Vagina (tissue), 2 donors: ENCODE measurements at places on chromosomes 12 and 14. TPM values are rescaled to one million over a fixed set of nuclear protein-coding genes. Genes with fewer than 3 reads are reported as not detected.
A peak's percentile ranks its signal among the peaks of the same experiment; 100 is the strongest.

SRGAP1 gene
- 7.4 TPM for total RNA-seq

STON2 gene
- 39.8 TPM for total RNA-seq

FBRSL1 gene
- total RNA-seq: 11.0 TPM

EMC9 gene
- total RNA-seq: 23.8 TPM

ACOT4 gene
- 0.49 TPM for total RNA-seq

PLBD1 gene
- total RNA-seq: 29.0 TPM

OASL gene
- 0.98 TPM for total RNA-seq

- H3K27ac ChIP-seq: no peak overlapping the region
- H3K4me1 ChIP-seq: no peaks in the 10 kb centered on the region
- H3K36me3 ChIP-seq: no peaks in the 10 kb centered on the region
- H3K27me3 ChIP-seq: no peaks in the 10 kb centered on the region
- DNase-seq: no peak
- no peak overlapping the region for H3K4me3 ChIP-seq
Observed at GRCh38 chr14:105933238-105933637, 406.9 kb downstream of the TMEM121 start.

GRCh38 chr12:3251691-3252090, 174.5 kb downstream of the TSPAN9 start:
- H3K4me3 ChIP-seq: no peak overlapping the region
- no peak for DNase-seq
- no peaks in the 10 kb centered on the region for H3K36me3 ChIP-seq
- peak overlapping the region; percentile 79 for H3K27ac ChIP-seq
- peaks cover 32% of the 10 kb centered on the region for H3K4me1 ChIP-seq
- H3K27me3 ChIP-seq: no peaks in the 10 kb centered on the region

- DNase-seq: no peak
- no peak overlapping the region for H3K4me3 ChIP-seq
- H3K27me3 ChIP-seq: no peaks in the 10 kb centered on the region
- no peak overlapping the region for H3K27ac ChIP-seq
Observed at GRCh38 chr14:63745858-63746425, 18.1 kb upstream of the SGPP1 start.

DNA sequence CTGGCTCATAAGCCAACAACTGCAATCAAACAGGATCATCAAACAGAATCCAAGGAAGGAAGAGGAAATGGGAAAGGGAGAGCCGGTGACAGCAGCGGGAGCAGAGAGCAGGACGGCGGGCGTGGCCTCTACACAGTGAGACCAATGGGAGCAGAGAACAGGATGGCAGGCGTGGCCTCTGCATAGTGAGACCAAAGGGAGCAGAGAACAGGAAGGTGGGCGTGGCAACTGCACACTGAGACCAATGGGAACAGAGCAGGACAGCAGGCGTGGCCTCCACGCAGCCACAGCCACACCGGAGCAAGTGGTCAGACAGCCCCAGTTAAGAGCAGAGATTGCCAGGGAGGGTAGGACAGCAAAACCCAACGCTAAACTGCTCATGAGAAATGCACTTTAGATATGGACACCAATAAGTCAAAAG, 16.4 kb downstream of the LRCOL1 start:
- H3K36me3 ChIP-seq: no peaks in the 10 kb centered on the region
- no peak overlapping the region for H3K4me3 ChIP-seq
- no peaks in the 10 kb centered on the region for H3K27me3 ChIP-seq
- DNase-seq: no peak

GRCh38 chr14:21978999-21979314, 305.3 kb upstream of the OR4E1 start:
- H3K4me3 ChIP-seq: no peak overlapping the region
- DNase-seq: no peak
- H3K27me3 ChIP-seq: no peaks in the 10 kb centered on the region
- H3K27ac ChIP-seq: no peak overlapping the region
- H3K4me1 ChIP-seq: no peaks in the 10 kb centered on the region
- H3K36me3 ChIP-seq: no peaks in the 10 kb centered on the region

DNA sequence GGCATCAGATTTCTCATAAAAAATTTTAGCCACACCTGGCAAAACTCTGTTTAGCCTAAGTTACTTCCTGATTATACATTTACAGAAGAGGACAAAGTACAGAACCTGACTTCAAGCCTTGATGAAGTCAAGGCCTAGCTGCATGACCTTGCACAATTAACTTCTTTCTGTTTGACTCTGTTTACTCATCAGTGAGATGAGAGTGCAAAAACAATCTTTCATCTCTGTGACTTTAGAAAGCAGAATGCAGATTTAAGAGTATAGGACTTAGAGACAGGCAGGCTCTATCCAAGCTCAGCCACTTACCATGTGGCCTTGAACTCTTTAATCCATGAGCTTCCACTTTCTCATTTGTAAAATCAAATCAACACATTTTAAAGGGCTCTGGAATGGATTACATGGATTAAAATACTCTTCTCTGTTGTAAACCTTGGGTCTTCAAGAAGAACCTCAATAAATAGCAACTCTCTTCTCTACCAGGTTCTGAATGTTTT, 1178.9 kb downstream of the FLRT2 start:
- no peak overlapping the region for H3K4me3 ChIP-seq
- DNase-seq: no peak
- no peaks in the 10 kb centered on the region for H3K36me3 ChIP-seq
- H3K27ac ChIP-seq: no peak overlapping the region
- no peaks in the 10 kb centered on the region for H3K27me3 ChIP-seq
- no peaks in the 10 kb centered on the region for H3K4me1 ChIP-seq

DNA sequence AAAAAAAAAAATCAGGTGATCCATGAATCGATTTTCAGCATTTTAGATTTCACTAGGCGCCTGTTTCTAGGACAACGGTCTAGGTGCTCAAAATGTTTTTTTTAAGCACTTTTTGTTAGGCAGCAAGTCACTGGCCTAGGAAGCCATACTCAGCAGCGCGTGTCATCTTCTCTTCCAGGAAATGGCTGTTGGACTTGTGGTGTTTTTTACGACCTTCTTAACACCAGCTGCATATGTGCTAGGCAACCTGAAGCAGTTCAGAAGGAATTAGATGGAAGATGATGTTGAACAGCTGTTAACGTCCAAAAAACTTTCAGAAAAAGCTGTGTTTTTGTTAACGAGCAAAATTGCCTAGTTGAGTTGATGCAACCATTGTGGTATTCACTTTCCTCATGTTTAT, 868 bp downstream of the COX8C start:
- no peaks in the 10 kb centered on the region for H3K27me3 ChIP-seq
- no peak overlapping the region for H3K27ac ChIP-seq
- no peak overlapping the region for H3K4me3 ChIP-seq
- H3K4me1 ChIP-seq: no peaks in the 10 kb centered on the region
- no peak for DNase-seq

DNA sequence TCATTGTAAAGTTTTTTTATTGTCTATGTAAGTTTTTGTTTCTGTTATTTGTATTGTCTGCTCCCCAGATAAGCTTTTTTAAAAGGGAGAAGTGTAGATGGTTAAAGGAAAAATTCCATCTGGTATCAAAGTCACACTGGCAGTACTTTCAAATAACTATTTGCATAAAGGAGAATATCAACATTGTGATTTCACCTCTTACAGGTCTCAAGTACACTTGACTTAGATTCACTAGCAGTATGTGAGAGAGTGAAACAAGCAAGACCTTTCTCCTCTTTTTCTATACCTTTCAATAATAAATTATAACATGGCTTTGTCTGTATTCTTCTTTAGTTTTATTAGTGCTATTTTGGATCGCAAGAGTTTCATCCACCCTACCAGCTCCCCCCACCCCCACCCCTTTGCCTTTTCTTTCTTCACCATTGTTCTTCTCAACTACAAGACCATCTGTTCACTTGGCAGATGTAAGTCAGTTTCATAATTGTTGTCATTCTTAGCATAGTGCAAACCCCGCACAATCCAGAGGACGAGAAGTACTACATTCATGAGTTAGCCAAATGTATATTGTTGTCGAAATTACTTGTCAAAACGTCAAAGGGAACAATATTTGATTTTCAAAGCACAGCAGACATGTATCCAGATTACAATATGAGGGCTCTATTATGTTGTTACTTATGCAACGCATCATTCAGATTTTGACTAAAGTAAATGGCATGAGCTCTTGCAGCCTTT, 602.7 kb upstream of the FLRT2 start:
- H3K27me3 ChIP-seq: no peaks in the 10 kb centered on the region
- no peaks in the 10 kb centered on the region for H3K36me3 ChIP-seq
- H3K4me3 ChIP-seq: no peak overlapping the region

GRCh38 chr14:23364164-23365035, 572 bp downstream of the EFS start:
- no peak for DNase-seq
- H3K4me3 ChIP-seq: peak overlapping the region; percentile 51
- H3K4me1 ChIP-seq: peaks cover 58% of the 10 kb centered on the region
- peak overlapping the region; percentile 97 for H3K27ac ChIP-seq

DNA sequence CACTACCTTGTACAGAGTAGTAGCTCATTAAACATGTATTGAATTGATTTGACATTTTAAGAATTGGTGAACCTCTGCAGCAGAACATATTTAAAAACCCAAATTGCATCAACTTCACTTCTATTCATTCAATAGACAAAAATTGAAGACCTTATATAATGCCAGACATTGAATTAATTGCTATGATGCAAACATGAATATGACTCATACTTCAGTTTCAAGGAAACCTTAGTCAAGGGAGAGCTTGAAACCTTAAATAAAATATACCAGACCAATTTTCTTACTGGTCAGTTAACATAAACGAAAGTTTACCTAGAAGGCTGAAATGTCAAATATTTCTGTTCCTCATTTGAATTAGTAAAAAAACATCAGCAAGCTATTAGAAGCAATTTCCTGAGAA, 5.0 kb upstream of the MGAT4C start:
- no peaks in the 10 kb centered on the region for H3K27me3 ChIP-seq
- DNase-seq: no peak
- H3K4me1 ChIP-seq: peaks cover 6% of the 10 kb centered on the region
- H3K27ac ChIP-seq: no peak overlapping the region
- no peak overlapping the region for H3K4me3 ChIP-seq

DNA sequence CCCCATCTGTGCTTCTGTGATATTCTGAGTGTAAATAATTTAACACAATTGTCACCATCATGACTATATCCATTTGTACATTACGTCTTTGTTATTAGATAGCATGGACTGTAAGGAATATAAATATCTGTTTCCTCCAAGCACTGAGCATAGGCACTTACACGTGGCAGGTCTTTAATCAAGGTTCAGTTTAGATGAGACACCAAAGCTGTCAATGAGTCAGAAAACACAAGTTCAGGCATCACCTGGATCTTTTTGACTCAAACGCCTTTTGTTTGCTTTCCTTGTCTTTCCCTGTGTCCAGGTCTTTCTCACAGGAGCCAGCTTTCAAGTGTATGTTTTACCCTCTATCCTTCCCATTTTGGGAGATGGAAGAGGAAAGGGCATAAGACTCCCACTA, 163.2 kb upstream of the CCDC198 start:
- H3K27me3 ChIP-seq: no peaks in the 10 kb centered on the region
- no peaks in the 10 kb centered on the region for H3K36me3 ChIP-seq
- no peak for DNase-seq
- H3K27ac ChIP-seq: no peak overlapping the region
- no peak overlapping the region for H3K4me3 ChIP-seq

DNA sequence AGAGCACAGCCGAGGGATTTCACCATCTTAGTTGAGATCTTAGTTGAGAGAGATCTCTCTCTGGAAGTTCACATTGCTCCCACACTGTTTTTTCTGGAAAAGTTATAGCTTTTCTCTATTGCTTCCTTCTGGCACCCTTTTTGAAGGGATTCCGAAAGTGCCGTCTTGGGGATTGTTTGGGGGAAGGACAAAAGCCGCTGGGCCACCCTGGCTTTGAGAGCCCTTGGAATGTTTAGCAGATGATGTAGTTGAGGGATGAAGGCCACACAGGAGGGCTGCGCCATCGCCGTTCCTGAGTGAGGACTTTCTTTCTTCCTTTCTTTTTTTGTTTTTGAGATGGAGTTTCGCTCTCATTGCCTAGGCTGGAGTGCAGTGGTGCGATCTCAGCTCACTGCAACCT, 17.7 kb downstream of the PLEKHG3 start:
- peaks cover 98% of the 10 kb centered on the region for H3K4me1 ChIP-seq
- no peaks in the 10 kb centered on the region for H3K36me3 ChIP-seq
- H3K27ac ChIP-seq: peak overlapping the region; percentile 83

DNA sequence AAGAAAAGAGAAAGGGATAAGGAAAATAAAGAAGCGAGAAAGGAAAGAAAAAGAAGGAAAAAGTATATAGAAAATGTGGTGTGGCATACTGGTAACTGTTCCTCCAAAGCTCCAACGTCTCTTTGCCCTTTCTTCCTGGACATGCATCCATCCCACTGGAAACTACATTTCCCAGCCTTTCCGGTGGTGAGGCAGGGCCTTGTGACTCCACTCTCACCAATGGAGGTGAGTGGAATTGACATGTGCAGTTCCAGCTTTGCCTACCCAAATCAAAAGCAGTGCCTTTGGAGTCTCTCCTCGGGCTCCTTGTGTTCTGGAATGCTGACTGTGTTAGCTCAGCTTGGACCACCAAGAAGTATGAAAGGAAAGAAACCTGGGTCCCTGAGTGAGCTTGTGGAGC, 161.2 kb downstream of the KCNA5 start:
- no peaks in the 10 kb centered on the region for H3K27me3 ChIP-seq
- H3K4me1 ChIP-seq: peaks cover 10% of the 10 kb centered on the region
- H3K27ac ChIP-seq: no peak overlapping the region
- no peak for DNase-seq
- no peaks in the 10 kb centered on the region for H3K36me3 ChIP-seq
- H3K4me3 ChIP-seq: no peak overlapping the region

DNA sequence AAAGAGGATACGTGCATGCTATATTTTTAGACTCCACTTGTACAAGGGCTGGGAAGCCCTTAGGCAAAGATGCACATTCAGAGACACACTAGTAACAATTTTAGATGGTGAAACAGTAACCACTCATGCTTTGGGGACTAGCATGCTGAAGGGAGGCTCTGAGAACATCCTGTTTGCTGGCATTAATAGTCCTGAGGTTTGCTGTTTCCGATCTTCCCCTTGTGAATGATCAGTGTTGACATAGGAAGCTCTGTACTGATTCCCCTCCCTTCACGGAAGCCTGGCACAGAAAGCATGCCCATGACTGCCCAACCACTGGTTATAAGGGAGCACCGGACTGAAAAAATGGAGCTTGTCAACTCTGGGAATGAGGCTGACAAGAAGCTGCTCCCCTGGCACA, 164.6 kb downstream of the GCH1 start:
- peak overlapping the region; percentile 3 for H3K27ac ChIP-seq
- H3K4me3 ChIP-seq: no peak overlapping the region
- peaks cover 16% of the 10 kb centered on the region for H3K4me1 ChIP-seq
- no peak for DNase-seq
- H3K36me3 ChIP-seq: no peaks in the 10 kb centered on the region

GRCh38 chr14:58878439-58879139, 240.8 kb downstream of the DACT1 start:
- H3K4me1 ChIP-seq: no peaks in the 10 kb centered on the region
- no peak overlapping the region for H3K4me3 ChIP-seq
- no peaks in the 10 kb centered on the region for H3K36me3 ChIP-seq

- H3K4me3 ChIP-seq: peak overlapping the region; percentile 66
- H3K36me3 ChIP-seq: no peaks in the 10 kb centered on the region
- no peaks in the 10 kb centered on the region for H3K27me3 ChIP-seq
Observed at GRCh38 chr14:60723116-60723906, 840 bp downstream of the SIX4 start.

GRCh38 chr14:65210822-65211182, 108.5 kb upstream of the MAX start:
- H3K36me3 ChIP-seq: no peaks in the 10 kb centered on the region
- DNase-seq: no peak
- no peaks in the 10 kb centered on the region for H3K27me3 ChIP-seq
- H3K4me3 ChIP-seq: no peak overlapping the region
- no peak overlapping the region for H3K27ac ChIP-seq

- no peaks in the 10 kb centered on the region for H3K27me3 ChIP-seq
- peak overlapping the region; percentile 97 for H3K27ac ChIP-seq
- peaks cover 28% of the 10 kb centered on the region for H3K4me1 ChIP-seq
- peak; percentile 94 for DNase-seq
- H3K4me3 ChIP-seq: no peak overlapping the region
Observed at GRCh38 chr12:1660304-1661187, 30.3 kb upstream of the ADIPOR2 start.
